ENCODE measurements at places on chromosomes 7 and 10. TPM values are rescaled to one million over a fixed set of nuclear protein-coding genes. Genes with fewer than 3 reads are reported as not detected.

The RPP30 gene
- total RNA-seq: 62.6 TPM

The CCDC3 gene
- total RNA-seq: 6.8 TPM

The OR2A5 gene
- not detected for total RNA-seq

The POLD2 gene
- 48.8 TPM for total RNA-seq

The PRSS37 gene
- not detected for total RNA-seq

The HMX2 gene
- total RNA-seq: not detected

The CCDC126 gene
- 26.8 TPM for total RNA-seq

The FKBP6 gene
- not detected for total RNA-seq

The POLR2J2 gene
- 4.0 TPM for total RNA-seq

The ACADSB gene
- 14.4 TPM for total RNA-seq

The MAT1A gene
- total RNA-seq: 0.25 TPM

The RBP3 gene
- total RNA-seq: not detected

The DGKB gene
- total RNA-seq: 0.49 TPM

The TRPV6 gene
- total RNA-seq: 0.25 TPM

All from thyroid gland (tissue), 4 donors.